SJCRH30 (cell line): ENCODE measurements at places on chromosomes 2 and 18. TPM values are rescaled to one million over a fixed set of nuclear protein-coding genes. Genes with fewer than 3 reads are reported as not detected.

The SCYGR6 gene
- total RNA-seq: not detected in 2 replicates

The GULP1 gene
- total RNA-seq: 77.2 and 90.0 TPM in 2 replicates

The SULT1C4 gene
- total RNA-seq: 1.6 and 2.4 TPM in 2 replicates

The ANKRD44 gene
- total RNA-seq: 0.48 and 0.85 TPM in 2 replicates

DNA sequence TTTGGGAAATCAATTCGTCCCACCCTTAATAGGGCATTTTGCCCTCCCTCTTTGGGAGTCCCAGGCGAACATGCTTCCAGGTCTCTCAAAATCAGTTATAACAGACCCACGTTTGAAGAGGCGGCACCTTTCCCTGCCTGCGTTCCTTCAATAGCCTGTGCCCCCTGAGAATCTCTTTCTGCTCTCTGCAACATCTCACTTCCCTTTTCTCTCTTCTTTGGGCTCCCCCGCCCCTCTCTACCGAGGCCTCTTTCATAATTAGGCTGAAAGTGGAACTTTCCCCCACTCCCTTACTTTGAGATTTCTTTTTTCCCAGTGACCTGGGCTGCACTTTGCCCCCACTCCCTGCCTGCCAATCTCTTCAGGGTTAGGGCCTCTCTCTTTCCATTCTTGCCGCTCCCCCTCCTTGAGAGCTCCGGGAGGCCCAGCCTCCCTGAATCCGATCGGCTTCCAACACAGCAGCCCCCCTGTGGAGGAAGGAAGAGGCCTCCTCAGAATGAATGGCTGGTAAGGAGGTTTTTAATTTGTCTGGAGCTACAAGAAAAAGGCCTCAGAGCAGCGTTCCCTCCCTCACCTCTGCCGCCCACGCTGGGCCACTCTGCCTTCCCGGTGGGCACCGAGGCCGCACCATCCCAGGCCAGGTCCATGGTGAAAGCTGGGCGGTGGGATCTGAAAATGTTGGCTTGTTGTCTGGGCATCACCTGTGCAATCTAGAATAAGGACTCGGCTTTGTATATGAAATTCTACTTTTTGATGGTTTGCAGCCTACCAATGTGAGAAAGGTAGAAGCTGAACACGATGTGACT, 162.6 kb upstream of the SIX3 start:
- H3K36me3 ChIP-seq: no peaks in the 10 kb centered on the region
- H3K27ac ChIP-seq: peak overlapping the region; percentile 91
- no peaks in the 10 kb centered on the region for H3K27me3 ChIP-seq
- peaks cover 23% of the 10 kb centered on the region for H3K4me1 ChIP-seq
- peak overlapping the region; percentile 52 for H3K4me3 ChIP-seq

- DNase-seq: no peak
- H3K36me3 ChIP-seq: peaks cover 12% of the 10 kb centered on the region
- H3K27me3 ChIP-seq: no peaks in the 10 kb centered on the region
- H3K4me3 ChIP-seq: no peak overlapping the region
- no peaks in the 10 kb centered on the region for H3K4me1 ChIP-seq
Measured at GRCh38 chr18:36153771-36154170, 24.1 kb downstream of the ELP2 start.

DNA sequence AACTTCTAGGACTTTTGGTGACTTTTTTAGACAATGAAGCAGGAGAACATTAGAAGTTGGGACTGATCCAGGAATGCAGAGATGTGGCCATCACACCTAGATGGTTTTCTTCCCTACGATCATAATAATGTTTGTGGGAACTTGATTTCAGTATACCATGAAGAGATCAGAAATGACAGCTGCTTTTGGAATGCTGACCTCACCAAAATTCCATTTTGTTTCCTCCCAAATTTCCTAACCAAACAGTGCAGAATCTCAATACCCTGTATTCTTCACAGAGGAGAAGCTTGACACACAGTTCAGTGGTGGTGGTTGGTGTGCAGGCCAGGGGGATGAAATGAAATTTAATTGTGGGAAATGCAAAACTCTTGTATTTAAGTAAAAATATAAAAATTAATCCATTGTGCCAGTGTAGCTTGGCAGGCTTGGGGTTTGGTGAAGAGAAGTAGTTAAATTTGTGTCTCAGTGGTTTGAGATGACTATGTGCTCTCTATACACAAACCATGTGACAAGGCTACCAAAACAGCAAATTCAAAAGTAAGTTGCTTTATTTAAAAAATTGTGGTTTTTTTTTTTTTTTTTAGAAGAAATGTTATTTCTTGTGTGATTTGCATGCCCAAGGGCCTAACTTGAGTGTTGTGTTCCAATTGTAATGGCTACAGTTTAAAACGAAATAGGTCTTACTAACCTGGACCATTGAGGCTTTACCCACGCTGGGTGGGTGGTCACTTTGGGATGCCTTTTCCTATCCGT, 252.4 kb downstream of the LPIN1 start:
- no peak overlapping the region for H3K4me3 ChIP-seq
- peak overlapping the region; percentile 92 for H3K27ac ChIP-seq
- peak; percentile 36 for DNase-seq
- peaks cover 28% of the 10 kb centered on the region for H3K4me1 ChIP-seq
- no peaks in the 10 kb centered on the region for H3K36me3 ChIP-seq
- no peaks in the 10 kb centered on the region for H3K27me3 ChIP-seq

DNA sequence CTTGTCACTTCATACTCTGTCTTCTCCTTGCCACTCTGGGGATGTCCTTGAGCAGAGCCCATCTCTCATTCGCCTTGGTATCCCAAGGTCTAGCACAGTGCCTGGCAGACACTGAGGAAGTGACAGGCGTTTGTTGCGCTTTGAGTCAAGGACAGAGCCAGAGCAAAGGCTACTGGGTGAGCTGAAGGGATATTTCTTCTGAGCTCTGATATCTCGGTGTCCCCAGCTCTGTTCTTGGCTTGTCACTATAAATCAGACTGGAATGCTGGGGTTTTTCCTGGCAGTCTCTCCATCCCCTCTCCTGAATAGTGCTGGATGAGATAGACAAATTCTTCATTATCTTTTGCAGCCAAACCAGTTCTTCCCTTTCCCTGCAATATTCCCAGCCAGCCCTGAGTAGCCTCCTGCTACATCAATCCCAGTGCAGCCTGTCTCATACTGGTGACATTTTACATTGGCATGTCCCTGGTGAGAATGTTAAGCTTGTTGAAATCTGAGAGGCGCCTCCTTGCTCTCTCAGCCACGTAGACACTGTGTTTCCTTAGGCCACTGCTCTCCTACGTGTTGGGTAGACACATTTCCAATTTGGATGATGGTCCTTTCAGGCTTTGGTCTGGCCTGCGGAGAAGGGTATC, 61.7 kb downstream of the CTIF start:
- no peak overlapping the region for H3K27ac ChIP-seq
- DNase-seq: no peak
- H3K36me3 ChIP-seq: no peaks in the 10 kb centered on the region
- H3K4me1 ChIP-seq: peaks cover 5% of the 10 kb centered on the region
- H3K27me3 ChIP-seq: no peaks in the 10 kb centered on the region
- no peak overlapping the region for H3K4me3 ChIP-seq

DNA sequence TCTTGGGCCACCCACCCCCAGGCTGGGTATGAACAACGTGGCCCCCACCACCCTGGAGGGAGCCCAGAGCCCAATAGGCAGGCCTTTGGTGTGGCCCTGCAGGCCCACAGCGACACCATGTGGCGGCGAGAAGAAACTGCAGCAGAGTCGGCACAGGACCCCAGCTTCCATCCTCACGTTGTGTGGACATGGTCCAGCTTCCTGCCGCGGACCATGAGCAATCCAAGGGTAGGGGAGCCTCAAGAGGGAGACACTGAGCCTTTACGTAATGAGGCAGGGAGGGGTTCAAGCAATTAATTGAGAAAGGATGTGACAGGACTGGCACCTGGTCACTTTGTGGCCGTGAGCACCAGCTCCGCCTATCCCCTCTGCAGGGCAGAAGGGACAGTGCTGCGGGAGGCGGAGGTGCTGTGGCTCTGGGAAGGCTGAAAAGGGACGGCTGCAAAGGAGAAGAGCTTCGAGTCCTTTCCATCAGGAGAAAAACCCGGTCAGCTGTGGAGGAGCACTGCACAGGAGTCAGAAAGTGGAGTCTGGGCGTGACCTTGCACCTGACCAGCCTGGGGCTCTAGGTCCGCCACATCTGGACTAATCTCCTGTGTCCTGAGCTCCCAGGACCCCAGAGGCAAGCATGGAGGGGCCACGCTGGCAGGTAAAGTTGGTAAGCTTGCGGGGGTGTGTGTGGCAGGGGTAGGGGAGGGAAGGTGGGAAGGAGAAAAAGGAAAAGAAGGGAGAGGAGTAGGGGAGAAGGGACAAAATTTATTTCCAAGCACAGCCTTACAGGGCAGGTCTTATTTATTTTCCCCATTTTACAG, 44.9 kb downstream of the TMEM37 start:
- DNase-seq: peak; percentile 79
- H3K36me3 ChIP-seq: no peaks in the 10 kb centered on the region
- no peak overlapping the region for H3K27ac ChIP-seq
- no peaks in the 10 kb centered on the region for H3K27me3 ChIP-seq
- peaks cover 3% of the 10 kb centered on the region; the same call in 1 of the 2 replicates for H3K4me1 ChIP-seq

DNA sequence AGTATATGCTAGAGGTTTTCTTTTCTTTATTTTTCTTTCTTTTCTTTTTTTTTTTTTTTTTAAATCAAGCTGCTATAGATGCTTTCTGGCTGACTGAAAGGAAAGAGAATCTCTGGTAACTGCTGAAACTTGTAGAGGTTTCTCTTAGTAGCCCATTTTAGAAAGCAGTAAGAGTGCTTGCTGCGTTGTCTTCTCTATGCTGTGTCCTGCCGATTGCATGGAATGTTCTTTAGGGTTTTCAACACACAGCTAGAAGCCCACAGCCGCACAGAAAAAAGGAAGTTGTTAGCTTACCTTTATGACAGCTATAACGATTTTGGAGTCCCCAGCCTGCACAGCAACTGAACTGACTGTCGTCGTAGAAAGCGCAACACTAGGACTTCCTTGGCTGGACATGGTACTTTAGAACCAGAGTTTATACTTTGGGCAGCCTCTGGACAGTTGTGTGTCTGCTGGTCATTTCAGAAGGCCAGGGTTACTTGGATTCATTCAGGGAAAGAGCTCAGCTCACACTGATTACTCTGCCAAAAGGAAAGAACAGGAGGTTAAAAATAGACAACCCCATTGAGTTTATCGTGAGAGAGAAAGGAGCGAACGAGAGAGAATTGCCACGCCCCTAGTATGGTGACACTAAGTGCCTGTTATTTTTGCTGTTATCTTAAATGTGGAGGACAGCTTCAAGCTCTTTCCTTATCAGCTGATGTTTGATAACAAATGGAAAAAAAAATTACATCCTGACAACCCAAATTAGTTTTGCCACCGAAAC, at the start of gene CCDC141:
CCDC141 (minus strand) TSS at position 592 of the 766 bp plus-strand sequence; CDS start at position 396, 196 bp downstream.
- peak; percentile 27 for DNase-seq
- peak within 1 kb of the TSS; percentile 55 for H3K4me3 ChIP-seq
- peak within 1 kb of the TSS; percentile 56 for H3K27ac ChIP-seq
- H3K4me1 ChIP-seq: peaks cover 27% of the 10 kb centered on the region
- H3K36me3 ChIP-seq: no peaks in the 10 kb centered on the region

DNA sequence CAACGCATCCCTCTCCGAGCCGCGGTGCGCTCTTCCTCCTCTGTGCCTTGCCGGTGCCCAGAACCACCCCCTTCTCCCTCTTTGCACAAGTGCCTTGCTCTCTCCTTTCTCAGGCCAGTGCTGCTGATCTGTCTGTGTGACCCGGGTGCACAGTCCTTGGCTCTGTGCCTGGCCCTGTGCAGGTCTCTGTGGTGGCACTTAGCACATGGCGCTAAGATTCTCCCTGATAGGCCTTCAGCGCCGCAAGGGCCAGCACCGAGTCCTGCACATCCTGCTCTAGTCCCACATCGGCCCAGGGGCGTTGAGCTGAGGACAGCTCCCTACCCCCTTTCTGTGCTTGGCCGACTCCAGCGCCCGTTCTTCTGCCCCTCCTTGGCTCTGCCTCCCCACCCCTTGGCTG, 136.1 kb downstream of the NEDD4L start:
- H3K27ac ChIP-seq: no peak overlapping the region
- no peak overlapping the region for H3K4me3 ChIP-seq
- no peak for DNase-seq
- H3K27me3 ChIP-seq: no peaks in the 10 kb centered on the region

- H3K36me3 ChIP-seq: no peaks in the 10 kb centered on the region
- no peak overlapping the region for H3K4me3 ChIP-seq
- H3K27ac ChIP-seq: no peak overlapping the region
- H3K4me1 ChIP-seq: no peaks in the 10 kb centered on the region
- no peaks in the 10 kb centered on the region for H3K27me3 ChIP-seq
Measured at GRCh38 chr18:54335638-54336173, 22.0 kb downstream of the STARD6 start.

GRCh38 chr2:98348066-98348561, 1.9 kb downstream of the CNGA3 start:
- H3K36me3 ChIP-seq: no peaks in the 10 kb centered on the region
- no peaks in the 10 kb centered on the region for H3K4me1 ChIP-seq
- DNase-seq: no peak
- no peak overlapping the region for H3K27ac ChIP-seq
- H3K4me3 ChIP-seq: no peak overlapping the region
- no peaks in the 10 kb centered on the region for H3K27me3 ChIP-seq

DNA sequence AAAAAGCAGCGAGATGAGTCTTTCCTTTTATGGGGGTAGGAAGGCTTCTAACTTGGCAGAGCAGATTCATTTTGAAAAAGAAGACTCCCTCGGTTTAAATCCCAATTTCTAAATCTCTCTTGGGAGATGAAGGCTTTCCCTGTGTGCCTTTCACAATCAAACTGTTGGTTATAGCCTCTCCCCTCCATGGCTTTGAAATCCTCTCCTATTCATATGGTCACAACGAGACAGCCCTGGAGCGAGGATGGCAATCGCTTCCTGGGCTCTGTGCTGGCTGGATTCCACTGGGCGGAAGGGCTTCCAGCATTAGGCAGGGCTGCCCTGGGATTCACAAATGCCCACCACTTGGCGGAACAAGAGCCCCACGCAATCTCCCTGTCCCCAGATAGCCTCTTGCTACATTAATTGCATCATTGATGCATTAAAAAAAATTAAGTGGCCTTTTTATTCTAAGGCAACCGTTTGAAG, 1.6 kb downstream of the CAVIN2 start:
- H3K36me3 ChIP-seq: 0 out of 2 replicates have a peak, but pooled peaks cover 4% of the 10 kb centered on the region
- peak overlapping the region; percentile 38 for H3K4me3 ChIP-seq
- H3K4me1 ChIP-seq: peaks cover 47% of the 10 kb centered on the region
- DNase-seq: peak; percentile 84
- H3K27ac ChIP-seq: peak overlapping the region; percentile 42

DNA sequence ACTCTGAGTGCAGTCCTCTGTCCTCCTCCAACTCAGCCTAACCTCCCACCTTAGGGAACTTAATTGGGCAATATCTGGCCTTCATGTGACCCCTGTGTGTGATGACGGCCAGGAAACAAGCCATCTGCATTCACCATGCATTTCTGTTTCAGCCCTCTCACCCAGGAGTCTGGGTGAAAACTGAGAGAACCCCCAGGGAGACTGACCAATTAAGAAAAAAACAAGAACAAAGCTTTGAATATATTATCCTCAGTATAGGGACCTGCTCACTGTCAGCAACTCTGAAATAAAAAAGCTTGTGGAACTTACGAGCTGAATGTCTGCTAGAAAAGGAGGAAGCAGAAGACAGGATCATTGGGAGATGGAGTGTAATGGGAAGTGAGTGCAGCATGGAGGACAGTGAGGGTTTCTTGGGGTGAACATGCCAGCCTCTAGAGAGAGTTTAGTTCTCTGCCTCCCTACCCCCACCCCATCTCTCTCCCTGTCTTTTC, 9.5 kb downstream of the MAPRE2 start:
- no peak for DNase-seq
- no peak overlapping the region for H3K27ac ChIP-seq
- no peak overlapping the region for H3K4me3 ChIP-seq
- H3K4me1 ChIP-seq: no peaks in the 10 kb centered on the region
